ENCODE measurements at places on chromosomes 5 and 9.

DNA sequence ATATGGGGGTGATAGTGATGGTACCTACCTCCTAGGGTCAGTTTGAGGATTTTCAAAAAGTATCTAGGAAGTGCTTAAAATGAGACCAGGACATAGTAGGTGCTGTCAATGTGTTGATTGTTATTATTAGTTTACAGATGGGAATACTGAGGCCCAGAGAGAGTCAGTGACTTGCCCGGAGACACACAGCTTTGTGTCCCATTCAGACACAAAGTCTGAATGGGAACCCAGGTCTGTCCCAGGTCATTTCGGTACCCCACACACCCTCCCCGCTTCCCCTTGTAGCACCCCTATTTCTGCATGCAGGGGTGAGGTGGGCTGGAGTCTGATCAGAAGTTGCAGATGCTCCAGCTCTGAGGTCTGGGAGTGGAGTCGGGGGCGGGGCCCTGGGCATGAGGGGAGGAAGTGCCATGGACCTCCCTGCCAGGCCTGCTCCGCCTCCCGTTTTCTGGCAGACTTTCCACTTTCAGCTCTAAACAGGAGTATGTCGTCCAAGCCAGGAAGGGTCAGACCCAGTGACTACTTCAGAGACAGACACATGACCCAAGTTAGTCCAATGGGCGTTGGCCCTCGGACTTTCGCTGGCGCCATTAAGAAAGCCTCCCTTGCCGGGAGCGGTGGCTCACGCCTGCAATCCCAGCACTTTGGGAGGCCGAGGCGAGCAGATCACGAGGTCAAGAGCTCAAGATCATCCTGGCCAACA is 3.2 kb upstream of the DBN1 start:
- no peak for DNase-seq

DNA sequence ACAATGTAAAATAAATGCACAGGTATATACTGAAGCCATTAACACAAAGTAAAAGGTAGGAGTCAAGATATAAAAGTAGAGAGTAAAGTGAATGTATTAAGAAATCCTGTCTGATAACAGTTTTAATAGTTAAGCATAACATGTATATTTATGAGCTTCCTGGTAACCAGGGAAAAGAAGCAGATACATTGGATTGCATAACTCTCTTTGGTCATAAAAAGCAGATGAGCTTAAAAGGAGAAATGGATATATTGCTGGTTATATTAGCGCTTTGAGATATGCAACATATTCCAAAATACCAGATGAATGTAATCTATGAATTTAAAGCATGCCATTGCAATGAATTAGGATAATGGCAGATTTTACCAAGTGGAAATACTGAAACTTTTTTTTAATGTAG is 6.2 kb upstream of the TNFSF8 start:
- no peak for DNase-seq

- DNase-seq: no peak
Observed at GRCh38 chr5:107655831-107656230, 14.9 kb downstream of the EFNA5 start.

- DNase-seq: no peak
Observed at GRCh38 chr9:89759572-89759971, 154.8 kb downstream of the GADD45G start.

DNA sequence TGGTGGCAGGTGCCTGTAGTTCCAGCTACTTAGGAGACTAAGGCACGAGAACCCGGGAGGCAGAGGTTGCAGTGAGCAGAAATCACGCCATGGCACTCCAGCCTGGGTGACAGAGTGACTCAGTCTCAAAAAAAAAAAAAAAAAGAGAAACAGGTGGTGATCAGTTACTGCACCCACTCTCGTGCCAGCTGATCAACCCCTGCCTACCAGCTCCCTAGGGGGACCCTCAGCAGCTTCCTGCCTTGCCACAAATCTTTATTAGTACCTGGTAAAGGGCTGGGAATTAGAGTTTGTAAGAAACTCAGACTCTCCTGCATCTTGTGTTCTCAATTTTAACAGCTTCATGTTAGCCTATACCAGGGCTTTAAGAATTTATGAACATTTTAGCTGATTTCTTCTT is 914.9 kb downstream of the EFNA5 start:
- no peak for DNase-seq

DNA sequence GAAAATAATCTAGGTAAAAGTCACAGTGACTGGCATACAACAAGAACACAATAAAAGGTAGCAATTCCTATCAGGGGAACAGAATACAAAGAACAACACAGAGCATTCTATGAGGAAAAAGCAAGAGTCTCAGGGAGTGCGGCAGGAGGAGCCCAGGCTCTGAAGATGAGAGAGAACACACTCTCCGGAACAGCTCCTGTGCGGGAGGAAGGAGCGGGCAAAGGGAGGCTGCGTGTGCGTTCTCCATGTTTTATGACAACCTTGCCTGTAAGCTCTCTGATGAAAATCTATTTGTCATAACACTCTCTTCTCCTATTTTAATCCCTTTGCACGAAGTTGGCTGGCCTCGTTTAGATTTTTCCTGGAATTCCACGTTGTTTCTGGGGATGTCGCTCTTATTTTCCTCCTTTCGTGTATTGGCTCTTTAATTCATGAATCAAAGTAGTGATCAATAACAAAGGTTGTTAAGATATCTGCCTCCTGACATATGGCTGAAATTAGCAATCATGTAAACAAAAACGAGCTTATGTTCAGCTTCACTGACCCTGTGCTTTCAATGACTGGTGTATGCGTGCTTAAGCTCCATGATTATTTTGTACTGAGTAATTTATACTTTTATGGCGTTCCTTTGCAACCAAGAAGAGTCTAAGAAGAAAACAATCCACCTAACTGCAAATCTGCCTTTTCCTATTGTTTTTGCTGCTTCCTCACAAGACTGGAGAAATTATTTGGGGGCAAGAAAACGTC is 109.5 kb downstream of the MYO10 start:
- DNase-seq: no peak

DNA sequence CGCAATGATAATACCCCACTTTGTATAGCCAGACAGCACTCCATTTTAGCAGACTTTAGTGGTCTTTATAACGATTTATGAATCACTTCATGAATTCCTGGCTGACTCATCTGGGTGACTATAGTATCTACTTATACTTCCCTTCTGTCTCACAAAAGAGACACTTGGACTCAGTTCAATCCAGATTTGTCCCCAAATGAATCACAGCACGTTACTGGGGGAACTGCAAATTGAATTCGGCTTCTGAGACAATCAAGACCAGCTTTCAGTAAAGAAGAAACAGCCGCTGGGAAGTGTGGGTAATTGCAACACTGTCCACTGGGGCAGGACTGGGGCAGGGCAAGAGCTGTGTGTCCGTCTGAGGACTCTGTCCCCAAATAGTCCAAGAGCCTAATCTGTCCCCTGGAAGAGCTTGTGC is 337.3 kb upstream of the RFX3 start:
- no peak for DNase-seq

GRCh38 chr9:79668956-79669355 is 97.2 kb downstream of the TLE4 start:
- DNase-seq: no peak

DNA sequence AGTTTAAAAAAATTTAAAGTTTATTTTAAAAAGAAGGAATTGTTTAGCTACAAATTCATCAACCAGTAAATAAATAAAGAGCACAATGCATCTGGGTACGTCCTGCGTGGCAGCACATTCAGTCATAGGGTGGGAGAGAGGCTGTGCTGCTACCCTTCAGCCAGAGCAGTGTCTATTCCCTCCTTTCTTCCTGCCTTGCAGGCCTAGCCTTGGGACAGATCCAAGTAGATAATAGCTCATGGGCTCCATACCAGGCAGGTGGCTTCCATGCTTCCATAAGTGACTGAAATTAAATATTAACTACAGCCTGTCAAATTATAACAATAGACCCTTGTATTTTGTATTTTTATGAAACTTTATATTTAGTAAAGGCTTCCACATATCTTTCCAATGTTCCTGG is 408.3 kb upstream of the RGMB start:
- DNase-seq: no peak

- DNase-seq: no peak
Observed at GRCh38 chr5:83523929-83524328, 52.4 kb downstream of the VCAN start.

- no peak for DNase-seq
Observed at GRCh38 chr5:178732281-178732680, 1.8 kb upstream of the ZNF354A start.

Measured in hematopoietic multipotent progenitor cell treated with erythropoietin and hydrocortisone succinate and interleukin-3 and kit ligand, for 8 days (in vitro differentiated cells).